ENCODE measurements at places on chromosomes 6 and 20.
A peak's percentile ranks its signal among the peaks of the same experiment; 100 is the strongest.

DNA sequence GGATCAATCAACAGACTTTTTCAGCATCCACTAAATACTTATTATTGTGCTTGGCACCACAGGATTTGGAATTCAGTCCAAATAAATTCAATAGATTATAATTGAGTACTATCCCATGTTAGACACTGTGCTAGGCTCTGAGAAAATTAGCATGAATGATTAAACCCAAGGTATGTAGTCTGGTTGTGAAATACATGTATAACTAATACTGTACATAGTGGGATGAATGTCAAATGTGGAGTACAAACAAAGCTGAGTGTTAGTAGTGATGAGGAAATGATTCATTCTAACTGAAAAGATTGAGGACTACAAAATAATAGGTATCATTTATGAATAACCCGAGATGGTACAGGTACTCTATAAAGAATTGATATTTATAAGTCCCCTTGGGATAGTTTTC, 111.9 kb upstream of the FLRT3 start:
- DNase-seq = no peak

GRCh38 chr6:109722011-109722410, 30.9 kb downstream of the FIG4 start:
- DNase-seq = no peak

DNA sequence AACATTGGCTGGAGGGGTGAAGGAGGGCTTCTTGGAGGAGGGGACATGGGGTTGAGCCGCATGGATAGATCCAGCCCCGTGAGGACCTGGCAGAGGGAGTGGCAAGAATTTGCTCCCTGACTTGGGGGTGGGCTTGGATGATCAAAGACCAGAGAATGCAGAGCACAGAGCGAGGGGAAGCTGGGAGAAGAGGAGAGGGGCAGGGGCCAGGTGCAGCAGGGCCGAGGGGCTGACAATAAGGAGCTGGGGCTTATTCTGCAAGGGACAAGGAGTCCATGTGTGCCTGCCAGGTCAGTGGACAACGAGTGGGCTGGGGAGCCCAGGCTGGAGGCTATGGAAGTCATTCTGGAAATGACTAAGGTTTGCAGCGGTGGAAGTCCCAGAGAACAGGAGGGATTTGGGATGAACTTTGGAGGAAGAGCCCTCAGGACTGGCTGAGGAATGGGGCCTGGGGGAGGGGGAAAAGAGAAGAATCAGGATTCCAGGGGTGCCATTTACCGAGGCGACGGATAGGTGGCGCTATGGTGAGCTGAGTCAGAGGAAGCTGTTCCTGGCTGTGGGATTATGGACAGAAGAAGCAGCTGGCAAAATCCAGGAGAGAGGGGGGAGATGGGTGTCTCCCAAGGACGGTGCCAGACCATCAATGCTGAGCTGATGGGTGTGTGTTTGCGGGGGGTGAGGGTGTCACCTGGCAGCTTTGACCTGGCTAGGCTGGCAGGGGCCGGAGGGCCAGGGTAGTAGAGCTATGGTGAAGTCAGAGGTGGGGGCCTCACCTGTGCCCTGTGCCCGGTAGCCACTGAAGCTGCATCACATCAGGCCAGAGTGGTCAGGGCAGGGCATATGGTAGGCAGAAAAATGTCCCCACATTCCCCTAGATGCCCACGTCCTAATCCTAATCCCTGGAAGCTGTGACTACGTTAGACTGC, 7.8 kb downstream of the KCNG1 start:
- peak; percentile 4 for DNase-seq

- DNase-seq = no peak
These were observed 34.5 kb downstream of the MTHFD1L start for GRCh38 chr6:150900049-150900448.

DNA sequence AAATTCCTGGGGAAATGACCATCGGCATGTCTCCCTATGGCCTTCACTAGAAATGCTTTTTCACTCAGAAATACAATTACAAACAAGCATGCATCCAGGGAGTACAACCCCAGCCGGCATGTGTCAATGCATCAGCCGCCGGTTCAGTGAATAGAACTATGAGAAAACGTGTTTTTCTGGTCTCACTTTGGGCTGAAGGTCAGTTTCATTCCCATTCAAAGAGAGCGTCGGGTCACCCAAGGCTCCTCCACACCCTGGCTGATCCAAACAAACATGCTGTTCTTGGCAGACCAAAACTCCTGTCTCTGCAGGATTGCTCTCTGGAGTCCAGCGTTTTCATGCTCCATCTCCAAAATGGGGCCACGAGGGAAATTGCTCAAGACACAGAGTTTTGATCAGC, 35.5 kb upstream of the NXT1 start:
- DNase-seq = no peak

GRCh38 chr20:2749951-2750490, 50.4 kb downstream of the CPXM1 start:
- no peak for DNase-seq

DNA sequence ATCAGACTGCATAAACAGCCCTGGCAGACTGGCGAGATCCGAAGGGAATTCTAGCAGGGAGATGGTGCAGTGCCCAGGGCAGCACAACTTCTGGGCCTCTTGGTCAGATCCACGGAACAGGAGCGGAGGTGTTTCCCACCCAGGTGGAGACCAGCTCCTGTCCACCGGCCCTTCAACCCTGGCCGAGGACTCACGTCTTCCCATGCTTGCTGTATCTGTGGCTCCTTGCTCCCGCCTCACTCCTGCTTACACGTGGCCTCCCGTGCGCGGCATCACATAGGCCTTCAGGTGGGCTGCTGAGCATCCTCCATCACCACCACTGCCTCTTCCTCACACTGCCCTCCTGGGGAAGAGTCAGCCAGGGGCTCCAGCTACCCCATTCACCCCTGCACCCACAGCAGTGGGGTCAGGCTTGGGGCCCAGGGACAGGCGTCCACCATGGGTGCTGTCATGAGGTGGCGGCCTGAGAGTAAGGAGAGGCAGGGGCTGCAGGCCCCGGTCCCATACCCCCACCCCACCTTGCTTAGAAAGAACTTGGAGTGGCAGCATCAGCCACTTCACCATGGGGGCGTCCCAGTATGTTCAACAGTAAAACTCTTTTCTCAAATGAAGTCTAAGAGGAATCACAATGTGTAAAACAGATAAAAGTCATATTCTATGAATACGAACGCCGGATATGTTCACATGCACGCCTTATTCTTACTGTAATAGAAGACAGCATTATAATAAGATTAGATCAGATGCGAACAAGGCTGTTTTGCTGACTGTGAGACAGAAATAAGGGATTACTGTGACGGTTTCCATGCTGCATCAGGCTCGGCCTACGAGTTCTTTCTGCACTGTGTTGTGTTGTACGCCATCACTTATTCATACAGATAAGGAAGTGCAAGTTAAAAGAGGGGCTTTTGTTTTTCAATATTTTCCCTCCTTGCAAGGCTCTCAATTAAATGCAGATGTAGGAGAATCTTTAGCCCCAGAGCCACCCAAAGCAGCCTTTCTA, 165.4 kb downstream of the GRM4 start:
- no peak for DNase-seq

- DNase-seq = no peak
These were observed 1.0 kb upstream of the TGM6 start for GRCh38 chr20:2379511-2380229.

DNA sequence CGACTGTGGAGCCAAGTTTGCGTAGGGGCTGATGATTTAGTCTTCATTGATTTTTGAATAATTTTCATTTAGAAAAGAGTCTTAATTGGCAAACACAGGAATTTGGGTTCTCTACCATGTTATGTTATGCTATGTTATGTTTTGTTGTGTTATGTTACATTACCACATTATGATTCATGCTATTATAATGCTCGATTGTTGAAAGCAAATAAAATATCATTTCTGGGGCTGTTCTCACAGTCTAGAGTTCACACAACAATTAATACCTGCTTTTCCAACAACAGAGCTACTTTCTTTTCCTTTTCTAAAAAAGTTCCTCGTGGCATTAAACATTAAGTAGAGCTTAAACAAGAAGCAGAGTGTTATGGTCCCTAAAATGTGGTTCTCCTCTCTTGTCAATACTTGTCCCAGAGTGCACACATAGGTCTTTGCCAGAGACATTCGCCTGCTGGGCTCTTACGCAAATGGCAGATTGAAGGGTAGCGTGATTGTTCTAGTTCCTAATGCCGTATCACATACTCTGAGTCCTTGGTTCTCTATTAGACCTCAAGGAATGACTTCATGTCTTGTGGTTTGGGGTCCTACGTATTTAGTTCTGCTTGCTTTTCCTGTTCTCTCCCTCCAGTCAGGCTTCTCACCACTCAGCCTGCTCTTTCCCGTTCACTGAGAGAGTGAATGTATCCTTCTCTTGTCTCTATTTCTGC, 370.3 kb downstream of the CD109 start:
- DNase-seq = no peak

DNA sequence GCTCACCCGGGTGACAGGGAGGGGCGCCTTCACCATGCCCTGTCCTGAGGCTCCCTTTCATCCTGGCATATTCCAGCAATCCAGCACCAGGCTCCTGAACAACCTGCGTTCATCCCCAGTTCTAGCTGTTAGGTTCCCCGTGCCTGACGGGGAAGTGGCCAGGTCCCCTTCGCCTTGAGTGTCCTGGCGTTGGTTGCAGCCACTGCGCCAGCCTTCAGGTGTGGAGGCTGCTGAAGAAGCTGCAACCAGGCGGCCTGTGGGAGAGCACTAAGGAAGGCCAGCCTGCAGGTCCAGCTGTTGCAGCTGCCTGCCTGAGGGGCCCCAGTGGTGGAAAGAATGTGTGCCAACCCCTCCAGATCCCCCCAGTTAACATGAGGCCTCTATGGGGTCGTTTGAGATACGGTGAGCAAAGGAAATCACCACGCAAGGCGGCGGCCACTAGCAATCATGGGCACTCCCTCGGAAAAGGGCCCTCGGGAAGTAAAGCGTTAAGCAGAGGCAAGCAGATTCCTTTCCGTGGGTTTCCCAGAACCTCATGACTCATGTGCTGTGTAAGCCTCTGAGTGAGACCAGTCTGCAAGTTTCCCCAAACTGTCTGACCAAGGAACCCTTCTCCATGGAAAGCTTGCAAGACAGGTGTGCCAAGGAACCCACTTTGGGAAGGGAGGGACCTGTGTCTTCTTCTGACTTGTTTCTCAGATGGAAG, 320.8 kb downstream of the TAF4 start:
- DNase-seq = no peak

DNA sequence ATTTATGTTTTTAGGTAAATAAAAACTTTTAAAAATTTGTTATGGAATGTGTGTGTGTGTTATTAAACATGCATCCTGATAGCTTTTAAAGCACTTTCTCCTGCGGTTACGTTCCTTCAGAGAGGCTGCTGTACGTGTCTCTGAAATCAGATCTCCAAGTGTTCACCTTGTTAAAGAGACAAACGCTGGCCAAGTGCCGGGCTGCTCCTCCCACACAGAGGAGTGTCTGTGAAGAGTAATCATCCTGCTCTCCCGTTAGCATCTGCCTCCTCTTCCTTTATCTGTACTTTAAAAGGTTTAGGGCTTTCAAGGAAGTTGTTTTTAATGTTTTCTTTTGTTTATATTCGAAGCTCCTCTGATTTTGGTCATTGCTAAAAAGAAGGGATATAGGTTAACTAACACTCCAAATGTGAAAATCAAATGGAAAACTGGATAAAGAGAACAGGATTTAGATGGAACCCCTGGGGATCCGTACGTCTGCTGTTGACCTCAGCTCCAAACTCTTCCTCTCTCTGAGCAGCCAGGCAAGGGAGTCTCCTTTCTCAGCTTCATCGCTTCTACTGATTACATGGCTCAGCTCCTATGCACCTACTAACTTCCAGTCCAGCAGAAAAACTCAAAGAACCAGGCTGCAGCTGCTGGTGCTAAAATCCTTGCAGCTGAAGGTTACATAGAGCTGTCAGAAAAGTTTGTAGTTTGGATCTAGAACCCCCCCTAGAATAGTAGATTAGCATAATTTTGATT, 20.0 kb downstream of the IRF4 start:
- no peak for DNase-seq

DNA sequence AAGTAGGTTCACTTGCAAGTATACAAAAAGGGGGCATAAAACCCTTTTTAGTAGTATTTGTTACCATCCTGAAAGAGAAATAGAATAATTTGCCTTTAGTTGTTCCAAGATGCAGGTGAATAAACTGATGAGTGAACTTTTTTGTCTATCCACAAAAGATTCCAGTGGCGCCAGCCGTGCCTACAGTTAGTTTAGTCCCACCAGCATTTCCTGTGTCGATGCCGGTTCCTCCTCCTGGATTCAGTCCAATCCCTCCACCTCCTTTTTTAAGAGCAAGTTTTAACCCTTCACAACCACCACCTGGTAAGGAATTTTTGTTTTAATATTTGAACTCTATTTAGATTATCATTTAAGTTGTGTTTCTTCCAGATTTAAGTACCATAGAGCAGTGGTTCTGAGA, 90.9 kb downstream of the SCAF8 start:
- DNase-seq = no peak

DNA sequence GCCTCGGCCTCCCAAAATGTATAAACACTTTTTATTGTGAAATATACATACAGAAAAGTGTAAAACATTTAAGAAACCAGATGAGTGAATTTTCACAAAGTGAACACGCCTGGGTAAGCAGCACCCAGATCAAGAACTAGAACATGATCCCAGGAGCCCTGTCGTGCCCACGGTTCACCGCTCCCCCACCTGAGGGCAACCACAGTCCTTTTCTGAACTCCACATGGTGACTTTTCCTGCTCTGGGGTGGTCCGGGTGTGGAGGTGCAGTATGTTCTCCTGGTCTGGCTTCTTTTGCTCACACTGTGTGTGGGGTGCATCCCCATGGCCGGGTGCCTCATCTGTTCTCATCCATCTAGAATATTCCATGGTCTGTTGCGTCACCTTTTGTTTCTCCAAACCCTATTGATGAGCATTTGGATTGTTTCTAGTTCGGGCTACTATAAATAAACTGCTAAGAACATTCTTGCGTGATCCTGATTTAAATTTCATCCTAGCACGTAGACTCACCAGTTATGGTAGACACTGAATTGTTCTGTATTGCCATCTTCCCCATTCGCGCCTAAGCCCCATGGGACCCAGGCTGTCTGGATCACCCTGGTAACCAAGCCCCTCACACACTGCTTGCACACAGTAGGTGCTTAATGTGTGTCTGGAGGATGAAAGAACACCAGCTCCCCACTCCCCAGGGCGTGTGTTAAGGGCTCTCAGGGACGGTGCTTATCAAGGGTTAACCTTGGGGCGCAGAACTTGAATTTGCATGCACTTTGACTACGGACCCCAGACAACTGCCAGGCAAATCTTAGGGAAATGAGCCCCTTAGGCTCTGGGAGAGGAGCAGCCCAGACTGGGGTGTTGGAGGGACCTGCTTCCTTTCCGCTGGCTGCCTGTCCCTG, 56.2 kb downstream of the CTCFL start:
- DNase-seq = no peak

DNA sequence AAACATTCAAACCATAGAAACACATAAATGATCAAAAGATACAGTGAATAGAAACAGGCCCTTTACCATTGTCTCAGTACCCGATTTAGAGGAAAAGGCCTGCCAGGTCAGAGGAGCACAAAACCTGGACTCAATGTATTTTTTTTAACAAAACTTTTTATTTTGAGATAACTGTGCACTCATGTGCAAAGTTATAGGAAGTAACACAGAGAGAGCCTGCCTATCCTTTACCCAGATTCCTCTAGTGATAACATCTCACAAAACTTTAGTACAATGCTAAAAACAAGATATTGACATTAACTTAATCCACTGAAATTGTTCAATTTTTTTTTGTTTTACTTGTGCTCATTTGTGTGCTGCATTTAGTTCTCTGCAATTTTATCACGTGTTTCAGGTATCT, 36.8 kb upstream of the SAMD3 start:
- no peak for DNase-seq
